ENCODE measurements at places on chromosomes 5 and 9.

DNA sequence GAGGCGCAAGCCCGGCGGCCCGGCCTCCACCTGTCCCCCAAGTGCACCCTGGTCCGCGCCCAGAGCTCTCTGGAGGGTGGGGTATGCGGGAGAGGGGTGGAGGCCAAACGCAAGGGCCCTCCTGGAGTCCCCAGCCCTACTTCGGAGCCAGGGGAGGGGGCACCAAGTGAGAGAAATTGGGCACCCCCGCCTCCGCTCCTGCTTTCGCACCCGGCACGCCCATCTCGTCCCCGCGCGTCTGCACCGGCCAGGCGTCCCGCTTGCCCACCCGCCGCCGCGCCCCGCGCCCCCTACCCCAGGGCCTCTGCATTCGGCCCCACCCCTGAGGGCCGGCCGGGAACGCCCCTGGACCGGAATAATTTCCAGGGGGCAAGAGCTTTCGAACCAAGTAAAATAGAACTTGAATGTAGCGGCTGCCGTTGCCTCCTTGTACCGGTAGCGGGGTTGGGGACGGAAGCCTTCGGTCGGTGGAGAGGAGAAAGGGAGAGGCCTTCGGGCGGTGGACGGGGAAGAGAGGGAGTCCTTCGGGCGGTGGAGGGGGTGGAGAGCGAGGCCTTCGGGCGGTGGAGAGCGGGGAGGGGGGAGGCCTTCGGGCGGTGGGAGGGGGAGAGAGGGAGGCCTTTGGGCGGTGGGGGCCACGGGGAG is 694 bp upstream of the PHPT1 start:
- DNase-seq, result no peak

DNA sequence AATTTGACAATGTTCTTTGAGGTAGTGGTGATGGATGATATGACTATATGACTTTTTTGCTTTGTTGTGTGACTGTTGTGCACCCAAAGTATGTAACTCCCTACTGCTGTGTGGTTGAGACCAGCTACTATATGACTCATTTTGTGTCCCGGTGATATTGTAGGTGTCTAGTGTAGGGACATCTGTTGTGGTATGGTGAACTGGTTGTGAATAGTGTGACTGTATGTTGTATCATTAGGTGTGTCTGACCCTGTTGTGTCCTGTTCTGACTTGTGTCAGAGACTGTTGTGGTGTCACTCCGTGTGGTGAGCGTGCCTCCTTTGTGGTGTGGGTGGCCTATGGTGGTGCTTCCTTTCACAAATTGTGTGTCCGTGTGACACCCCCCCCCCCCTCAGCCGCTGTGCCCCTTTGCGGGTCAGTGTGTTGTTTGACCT is 11.2 kb upstream of the CXXC5 start:
- DNase-seq, result no peak

- DNase-seq, result no peak
Measured at GRCh38 chr9:106772523-106773290, 90.3 kb upstream of the ZNF462 start.

DNA sequence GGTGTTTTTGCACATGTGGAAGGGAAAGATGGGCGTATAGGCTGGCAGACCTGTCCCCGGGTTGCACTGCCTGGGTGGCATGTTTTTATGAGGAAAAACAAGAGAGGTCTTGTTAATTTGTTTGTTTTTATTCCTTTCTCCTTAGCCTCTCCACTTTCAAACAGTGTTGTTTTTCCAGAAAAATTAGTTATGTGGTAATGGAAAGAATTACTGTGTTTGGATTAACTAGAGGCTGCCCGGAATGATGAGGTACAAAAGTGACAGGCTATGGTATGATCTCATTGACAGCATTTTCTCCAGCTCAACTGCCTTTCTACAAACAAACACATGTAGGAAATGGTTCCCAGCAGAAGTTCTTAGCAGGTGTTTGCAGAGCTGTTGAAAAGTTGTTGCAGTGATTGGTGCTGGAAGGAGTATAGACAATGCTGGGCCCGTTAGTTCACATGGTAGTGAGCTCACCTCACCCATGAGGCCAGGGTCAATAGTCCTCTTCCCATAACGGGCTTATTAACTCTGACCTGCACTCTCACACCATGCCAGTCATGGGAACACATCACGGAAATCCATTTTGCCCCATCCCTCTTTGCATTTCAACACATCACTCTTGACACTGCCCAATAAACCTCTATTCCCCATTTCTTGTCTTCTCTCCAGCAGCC is 111.3 kb upstream of the SAP30L start:
- no peak for DNase-seq

DNA sequence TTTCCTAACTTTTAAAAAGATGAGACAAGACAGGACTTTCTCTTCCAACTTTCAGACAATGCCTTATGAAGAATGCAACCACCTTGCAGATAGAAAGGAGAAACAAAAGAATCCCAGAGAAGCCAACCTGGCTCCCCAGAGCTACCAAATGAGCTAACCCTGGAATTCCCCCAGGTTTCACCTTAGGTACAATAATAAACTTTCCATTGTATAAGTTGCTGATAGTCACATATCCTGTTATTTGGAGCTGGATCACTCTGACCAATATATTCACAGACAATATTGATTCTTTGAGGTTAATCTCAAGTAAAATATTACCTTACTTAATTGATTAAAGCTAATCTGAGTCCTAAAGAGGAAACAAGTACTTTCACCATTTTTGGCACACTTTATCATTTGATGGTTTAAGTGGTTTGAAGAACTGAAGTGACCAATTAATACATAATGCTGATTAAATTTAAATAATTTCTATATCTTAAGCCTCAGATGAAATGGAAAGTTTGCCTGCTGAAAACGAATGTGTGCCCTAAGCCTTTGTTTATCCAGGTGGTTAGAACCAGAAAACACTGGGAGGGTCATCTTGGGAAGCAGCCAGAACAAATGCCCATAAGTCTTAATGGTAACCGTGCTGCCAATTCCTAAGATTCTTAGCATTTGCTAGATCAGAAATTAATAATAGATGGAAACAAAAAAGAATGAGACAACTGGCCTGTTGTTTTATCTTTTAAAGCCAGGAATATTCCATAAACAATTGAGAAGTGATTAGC is 159.6 kb upstream of the SLC12A2 start:
- no peak for DNase-seq

DNA sequence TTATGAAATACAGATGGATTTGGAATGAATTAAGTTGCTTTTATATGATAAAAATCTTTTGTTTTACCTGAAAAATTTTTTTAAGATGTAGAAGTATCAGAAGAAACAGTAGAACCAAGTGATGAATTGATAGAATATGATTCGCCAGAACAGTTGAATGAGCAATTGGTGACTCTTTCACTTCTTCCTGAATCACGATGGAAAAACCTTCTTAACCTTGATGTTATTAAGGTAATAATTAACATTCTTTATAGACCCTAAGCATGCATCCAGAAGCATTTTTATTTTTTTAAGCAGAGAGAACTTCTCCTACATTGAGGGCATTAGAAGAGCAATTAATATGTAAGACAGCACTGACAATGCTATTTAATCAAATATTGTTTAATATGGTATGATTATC is 28.8 kb downstream of the WDR36 start:
- DNase-seq, result no peak

GRCh38 chr5:17436350-17436749 is 61.7 kb upstream of the TAF11L2 start:
- DNase-seq, result no peak

- DNase-seq, result no peak
Measured at GRCh38 chr9:110895147-110895905, 142.9 kb downstream of the LPAR1 start.

DNA sequence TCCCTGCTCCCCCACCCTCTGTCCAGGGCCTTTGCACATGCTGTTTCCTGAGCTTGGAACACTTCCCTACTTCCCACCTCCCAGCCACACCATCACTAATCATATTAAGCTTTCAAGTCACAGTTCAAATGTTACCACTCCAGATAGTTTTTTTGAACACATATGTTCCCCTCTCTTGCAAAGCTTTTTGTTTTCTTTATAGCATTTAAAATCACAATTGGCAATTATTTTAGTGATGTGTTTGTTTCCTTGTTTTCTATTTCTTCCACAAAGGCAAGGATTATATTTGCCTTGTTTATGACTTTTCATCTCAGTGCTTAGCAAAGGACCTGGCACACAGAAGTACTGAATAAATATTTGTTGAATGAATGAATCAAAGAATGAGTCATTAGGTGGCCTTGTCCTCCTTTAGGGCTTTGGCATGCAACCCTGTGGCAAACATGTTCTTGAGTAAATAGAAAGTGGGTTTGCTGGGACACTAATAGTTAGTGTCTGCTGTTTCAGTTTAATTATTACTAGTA is 386.8 kb downstream of the FGF10 start:
- no peak for DNase-seq

- DNase-seq, result no peak
Measured at GRCh38 chr5:143004361-143005145, 234.4 kb downstream of the ARHGAP26 start.

DNA sequence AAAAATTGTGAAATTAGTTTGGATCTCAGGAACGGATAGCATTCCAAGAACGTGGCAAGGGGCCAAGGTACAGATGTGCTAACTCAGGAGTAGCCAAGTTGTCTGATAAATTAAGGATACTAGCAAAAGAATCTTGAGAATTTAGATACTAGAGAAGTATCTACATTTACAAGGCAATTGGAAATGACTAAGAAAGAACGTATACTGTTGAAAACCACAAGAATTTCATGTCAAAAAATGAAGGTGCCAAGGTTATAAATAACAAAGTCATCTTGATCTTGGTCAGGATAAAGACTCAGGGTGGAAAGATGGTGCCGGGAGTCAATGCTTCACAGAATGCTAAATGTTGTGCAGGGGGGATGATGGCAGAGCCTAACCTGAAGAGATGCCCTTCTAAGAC is 19.2 kb downstream of the CAPSL start:
- DNase-seq, result peak; percentile 83

DNA sequence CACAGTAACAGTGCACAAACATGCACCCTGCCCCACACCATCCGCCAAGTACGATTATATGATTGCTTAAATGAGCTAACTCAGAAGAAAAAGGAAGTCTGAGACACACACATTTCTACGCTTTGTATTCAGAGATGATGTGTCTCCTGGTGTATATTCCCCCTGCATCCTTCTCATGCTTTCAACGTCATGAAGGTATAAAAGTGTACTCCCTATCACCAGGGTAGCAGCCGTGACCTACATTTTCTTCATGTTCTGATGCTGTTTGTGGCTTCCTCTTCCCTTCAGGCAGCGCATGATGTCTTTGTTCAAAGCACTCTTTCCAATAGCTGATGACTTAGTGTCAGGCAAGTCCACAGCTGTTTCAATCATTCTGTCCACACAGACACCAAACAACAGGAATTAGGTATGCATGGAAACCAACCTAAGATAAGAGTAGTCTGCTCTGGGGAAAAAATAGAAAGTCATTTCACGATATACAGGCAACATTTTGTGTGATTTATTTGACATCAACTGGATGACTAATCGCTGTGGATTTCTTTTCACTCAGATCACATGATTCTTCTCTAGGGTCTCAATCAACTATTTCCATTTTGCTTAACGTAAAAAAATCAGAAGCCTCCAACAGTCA is 269.4 kb upstream of the PTGER4 start:
- peak; percentile 76 for DNase-seq

GRCh38 chr9:38071470-38072134 is 2.6 kb upstream of the SHB start:
- DNase-seq, result no peak

- DNase-seq, result no peak
Measured at GRCh38 chr9:3170819-3171218, 326.9 kb upstream of the PUM3 start.

- no peak for DNase-seq
Measured at GRCh38 chr9:74577956-74578355, 80.8 kb downstream of the RORB start.

- no peak for DNase-seq
Measured at GRCh38 chr9:111501648-111502047, 17.5 kb upstream of the ECPAS start.
